Osteocyte (in vitro differentiated cells): ENCODE measurements at places on chromosomes 3 and 15.

- DNase-seq, result no peak
Measured at GRCh38 chr3:172647080-172647479, 63.8 kb downstream of the NCEH1 start.

DNA sequence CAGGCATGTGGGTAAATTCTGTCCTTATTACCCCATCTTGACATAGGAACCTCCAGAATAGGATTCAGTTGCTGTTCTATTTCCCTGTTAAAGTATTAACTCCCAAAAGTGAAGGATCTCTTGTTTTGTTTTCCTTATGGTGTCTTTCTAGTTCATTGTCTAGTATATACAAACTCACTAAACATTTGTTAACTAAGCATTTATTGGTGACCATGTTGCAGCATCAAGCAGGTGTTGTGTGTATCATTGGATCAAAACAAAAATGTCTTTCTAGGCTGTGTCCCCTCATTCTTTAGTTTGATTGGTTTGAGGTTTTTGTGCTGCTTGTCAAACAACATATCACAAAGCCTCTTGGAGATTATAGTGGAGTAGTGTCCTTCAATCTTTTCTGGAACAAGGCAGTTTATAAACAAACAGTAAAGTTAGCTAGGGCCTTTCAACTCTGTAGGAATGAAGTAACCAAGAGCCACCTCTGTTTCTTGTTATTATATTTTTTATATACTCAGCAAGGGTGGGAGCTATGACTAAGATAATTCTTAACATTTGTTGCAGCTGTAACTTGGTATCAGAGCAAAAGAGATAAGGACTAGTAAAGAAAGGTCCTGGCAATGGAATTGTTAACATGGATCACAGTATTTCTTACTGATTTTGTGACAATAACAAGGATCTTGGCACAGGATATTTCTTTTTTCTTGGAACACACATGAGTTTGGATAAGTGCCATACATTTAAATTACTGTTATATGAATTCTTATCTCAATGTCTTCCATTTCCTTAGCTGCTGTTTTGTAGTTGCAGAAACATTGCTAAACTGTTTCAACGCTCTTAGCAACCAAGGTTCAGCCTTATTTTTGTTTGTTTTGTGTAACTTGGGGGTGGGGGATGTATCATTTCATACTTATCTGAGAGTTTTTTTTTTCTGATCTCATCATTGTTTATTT is 49.3 kb downstream of the TMOD3 start:
- no peak for DNase-seq

- no peak for DNase-seq
Measured at GRCh38 chr3:185844051-185844450, 19.2 kb upstream of the IGF2BP2 start.

GRCh38 chr15:96416934-96417759 is 86.6 kb downstream of the NR2F2 start:
- DNase-seq, result no peak

DNA sequence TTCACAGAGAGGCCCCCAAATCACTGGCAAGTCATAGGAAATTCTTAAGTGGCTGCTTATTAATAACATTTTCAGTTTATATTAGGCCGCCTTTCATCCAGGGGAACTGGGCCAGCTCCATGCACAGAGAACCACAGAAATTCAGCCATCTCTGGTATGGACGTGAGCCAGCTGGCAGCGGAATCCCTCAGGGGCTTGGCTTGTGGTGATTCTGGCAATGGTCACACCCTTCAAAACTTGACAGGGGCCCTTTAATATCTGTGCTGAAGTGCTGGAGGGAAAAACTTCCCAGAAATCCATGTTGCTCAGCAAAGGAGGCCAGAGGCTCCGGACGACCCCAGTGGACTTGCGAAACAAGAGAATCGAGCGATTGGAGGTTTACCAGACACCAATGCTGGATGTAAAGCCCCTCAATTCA is 11.3 kb downstream of the PRICKLE2 start:
- DNase-seq, result no peak

GRCh38 chr3:8822141-8822540 is 52.7 kb upstream of the OXTR start:
- DNase-seq, result no peak

DNA sequence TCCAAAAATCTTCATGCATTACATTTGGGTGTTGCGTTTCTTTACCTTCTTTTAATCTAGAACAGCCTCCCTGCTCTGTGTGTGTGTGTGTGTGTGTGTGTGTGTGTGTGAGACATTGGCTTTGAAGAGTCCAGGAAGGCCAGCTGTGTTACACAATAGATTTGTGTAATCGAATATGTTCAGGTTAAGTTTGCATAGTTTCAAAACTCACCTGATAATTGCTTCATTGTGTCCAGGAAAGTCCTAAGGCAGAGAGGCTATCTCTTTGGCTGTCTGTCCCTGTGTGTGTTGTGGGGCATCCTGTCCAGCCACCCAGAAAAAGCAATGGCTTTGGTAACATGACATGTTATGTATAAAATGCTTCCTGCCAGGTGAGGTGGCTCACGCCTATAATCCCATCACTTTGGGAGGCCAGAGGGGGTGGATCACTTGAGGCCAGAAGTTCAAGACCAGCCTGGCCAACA is 37.5 kb downstream of the ZNF710 start:
- DNase-seq, result no peak

GRCh38 chr3:158680861-158681260 is 8.4 kb upstream of the LXN start:
- no peak for DNase-seq

DNA sequence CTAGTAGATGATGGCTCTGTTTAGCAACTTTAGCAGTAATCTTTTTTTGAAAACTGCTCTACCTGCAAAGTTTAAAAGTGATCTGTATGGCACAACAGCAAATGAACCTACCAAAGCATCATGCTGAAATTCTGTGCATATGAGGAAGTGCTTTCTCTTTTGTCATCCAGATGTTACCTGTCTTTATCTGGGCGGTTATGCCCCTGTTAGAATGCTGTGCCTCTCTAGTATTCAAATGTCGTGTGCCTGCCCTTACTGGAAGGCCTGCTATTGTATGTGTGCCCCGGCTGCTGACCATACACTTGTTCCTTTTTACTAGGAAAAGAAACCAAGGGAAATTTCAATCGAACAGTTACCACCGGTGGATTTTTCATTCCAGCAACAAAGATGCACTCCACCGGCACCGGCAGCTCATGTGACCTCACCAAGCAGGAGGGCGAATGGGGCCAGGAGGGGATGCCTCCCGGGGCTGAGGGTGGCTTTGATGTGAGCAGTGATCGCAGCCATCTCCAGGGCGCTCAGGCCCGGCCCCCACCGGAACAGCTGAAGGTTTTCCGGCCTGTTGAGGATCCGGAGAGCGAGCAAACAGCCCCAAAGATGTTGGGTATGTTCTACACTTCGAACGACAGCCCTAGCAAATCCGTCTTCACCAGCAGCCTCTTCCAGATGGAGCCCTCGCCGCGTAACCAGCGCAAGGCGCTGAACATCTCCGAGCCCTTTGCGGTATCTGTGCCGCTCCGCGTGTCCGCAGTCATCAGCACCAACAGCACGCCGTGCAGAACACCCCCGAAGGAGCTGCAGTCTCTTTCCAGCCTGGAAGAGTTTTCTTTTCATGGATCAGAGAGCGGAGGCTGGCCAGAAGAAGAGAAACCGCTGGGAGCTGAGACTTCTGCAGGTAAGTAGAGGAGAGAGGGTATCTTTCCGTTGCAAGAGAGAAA is 61.6 kb downstream of the TMEM39A start:
- no peak for DNase-seq

- no peak for DNase-seq
Measured at GRCh38 chr3:143084856-143085731, 34.5 kb upstream of the CHST2 start.
